CD4-positive, alpha-beta T cell (primary cell): ENCODE measurements at places on chromosomes 16 and 17. TPM values are rescaled to one million over a fixed set of nuclear protein-coding genes. Genes with fewer than 3 reads are reported as not detected.

Gene SYT17
- not detected for total RNA-seq

Gene P2RX1
- total RNA-seq: 1.0 TPM

Gene SLC22A31
- 2.1 TPM for total RNA-seq

Gene KRT12
- total RNA-seq: not detected

Gene NPIPB12
- total RNA-seq: 86.4 TPM

Gene HCFC1R1
- 11.0 TPM for total RNA-seq

Gene RGS9
- 0.73 TPM for total RNA-seq

Gene GINS2
- total RNA-seq: 1.1 TPM

Gene NOG
- total RNA-seq: 12.5 TPM

Gene KRT31
- total RNA-seq: not detected

Gene C16orf46
- total RNA-seq: not detected

Gene TEKT5
- total RNA-seq: not detected

Gene ATP2A3
- total RNA-seq: 197 TPM

Gene SSTR5
- total RNA-seq: not detected

Gene CNGB1
- total RNA-seq: not detected

Gene ZNF287
- total RNA-seq: 6.9 TPM

Gene CIITA
- total RNA-seq: 2.4 TPM

Gene KNOP1
- 4.1 TPM for total RNA-seq

Gene NEUROD2
- total RNA-seq: not detected

Gene RBFOX1
- not detected for total RNA-seq

Gene LGALS9C
- total RNA-seq: not detected

Gene ST6GALNAC1
- 2.5 TPM for total RNA-seq

Gene CHST5
- total RNA-seq: not detected

Gene KRT28
- total RNA-seq: not detected

Gene HOXB8
- total RNA-seq: not detected
